ACHN (cell line): ENCODE measurements at places on chromosomes 3 and 15.

DNA sequence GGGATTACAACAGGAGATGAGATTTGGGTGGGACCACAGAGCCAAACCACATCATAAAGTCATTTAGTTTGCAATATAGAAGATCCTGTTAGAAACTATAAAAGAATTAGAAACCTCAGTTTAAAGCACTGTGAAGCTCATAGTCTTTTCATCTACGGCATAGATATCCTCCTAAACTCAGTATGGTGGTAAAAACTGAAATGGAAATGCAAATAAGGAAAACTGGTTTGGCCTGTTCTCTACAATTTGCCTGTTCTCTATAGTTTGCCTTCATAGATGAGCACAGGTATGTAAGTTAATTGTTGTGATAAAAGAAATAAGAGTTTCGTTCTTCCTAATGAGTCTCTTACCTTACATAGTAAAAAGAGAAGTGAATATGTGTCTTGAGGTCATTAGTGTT lies 331.6 kb upstream of the ARL6 start:
- DNase-seq = no peak

- peak; percentile 42 for DNase-seq
Observed at GRCh38 chr3:112531358-112531781, 30.4 kb downstream of the ATG3 start.

- DNase-seq = no peak
Observed at GRCh38 chr3:183064475-183064874, 34.8 kb downstream of the MCCC1 start.

GRCh38 chr15:98845138-98845884 lies 162.3 kb downstream of the PGPEP1L start:
- no peak for DNase-seq

GRCh38 chr3:197298945-197299854 lies 788 bp upstream of the DLG1 start:
- DNase-seq = peak; percentile 76

DNA sequence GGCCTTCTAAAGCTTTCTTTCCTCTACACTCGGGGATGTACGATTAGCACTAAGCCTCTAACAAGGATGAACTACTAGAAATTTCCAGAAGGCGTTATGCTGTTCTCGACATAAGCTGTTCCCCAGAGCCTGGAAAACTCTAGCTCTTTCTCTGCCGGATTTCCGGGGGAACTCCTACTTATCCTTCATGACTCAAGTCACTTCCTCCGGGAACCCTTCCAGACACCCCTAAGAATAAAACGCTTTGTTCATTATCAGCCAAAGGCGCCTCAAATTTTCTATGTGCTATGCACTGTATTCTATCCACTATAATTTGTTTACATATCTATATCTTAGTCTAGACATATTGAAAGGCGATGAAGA lies 455 bp upstream of the SNAP23 start:
- peak; percentile 76 for DNase-seq

DNA sequence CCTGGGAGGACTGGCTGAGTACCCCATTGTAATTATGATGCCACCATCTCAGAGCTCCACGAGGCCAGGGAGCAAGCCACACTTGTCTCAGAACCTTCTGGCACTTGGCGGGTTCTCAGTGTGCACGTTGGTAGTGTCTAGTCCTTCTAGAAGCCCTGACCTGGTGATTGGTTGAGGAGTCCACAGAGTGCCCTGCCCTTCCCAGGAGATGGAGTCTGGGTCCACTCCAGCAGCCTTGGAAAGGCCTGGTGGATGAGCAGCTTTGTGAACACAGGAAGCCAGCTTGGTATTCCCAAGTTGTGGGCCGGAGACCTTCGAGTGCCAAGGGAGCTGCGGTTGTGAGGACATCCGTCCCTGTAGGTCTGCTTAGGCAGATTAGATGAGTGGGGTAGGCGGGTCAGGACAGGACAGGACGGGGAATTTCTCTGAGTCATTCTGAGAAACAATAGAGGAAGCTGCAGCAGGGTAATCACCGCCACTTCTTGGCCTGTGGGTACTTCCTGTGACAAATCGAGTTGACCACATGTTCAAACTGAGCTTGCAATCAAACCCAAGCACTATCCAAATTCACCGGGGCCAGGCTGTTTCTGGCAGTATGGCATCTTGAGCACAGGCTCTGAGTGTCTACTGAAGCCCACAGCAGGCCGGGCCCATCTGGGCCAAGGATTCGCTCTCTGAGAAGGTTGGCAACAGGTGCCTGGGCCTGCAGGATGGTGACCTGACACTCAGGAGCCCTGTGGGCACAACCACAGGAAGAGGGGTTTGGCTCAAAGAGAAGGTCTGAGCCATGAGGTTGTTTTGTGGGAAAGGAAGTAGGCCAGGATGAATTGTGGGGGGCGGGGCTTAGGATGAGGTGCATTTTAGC lies 71.5 kb upstream of the PLXNA1 start:
- peak; percentile 70 for DNase-seq

DNA sequence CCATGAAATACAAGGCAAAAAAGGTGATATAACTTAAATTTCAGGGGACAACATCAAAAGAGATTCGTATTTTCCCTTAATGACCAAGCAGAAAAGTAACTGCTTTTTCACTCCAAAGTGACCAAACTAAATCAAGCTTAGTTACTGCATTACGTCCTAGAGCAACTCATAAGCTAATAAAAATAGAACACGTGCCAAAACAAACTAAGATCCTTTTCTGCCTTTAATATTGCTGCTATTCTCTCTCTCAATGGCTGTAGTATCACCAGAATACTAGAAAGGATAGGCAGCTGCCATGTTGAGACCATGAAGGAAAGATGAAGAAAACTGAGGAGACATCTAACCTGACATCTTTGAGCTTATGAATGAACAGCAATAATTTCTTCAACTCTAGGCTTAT lies 43.3 kb downstream of the UBXN7 start:
- DNase-seq = no peak

DNA sequence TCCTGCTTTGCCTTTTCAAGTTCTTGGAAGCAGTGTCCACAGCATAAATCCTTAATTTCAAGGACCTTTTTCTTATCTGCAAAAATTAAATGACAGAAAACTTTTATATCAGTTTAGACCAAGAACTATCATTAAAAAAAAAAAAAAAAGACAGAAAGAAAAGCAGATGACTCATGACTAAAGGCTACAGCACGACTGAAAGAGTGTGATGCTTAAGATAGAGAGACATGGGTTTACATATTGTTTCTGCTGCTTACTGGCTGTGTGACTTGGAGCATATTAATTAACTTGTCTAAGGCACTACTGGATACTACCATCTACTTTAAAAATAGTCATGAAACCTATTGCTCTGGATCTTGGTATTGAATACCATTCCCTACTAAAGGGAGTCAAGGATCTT lies 62.3 kb downstream of the CEP152 start:
- DNase-seq = no peak

DNA sequence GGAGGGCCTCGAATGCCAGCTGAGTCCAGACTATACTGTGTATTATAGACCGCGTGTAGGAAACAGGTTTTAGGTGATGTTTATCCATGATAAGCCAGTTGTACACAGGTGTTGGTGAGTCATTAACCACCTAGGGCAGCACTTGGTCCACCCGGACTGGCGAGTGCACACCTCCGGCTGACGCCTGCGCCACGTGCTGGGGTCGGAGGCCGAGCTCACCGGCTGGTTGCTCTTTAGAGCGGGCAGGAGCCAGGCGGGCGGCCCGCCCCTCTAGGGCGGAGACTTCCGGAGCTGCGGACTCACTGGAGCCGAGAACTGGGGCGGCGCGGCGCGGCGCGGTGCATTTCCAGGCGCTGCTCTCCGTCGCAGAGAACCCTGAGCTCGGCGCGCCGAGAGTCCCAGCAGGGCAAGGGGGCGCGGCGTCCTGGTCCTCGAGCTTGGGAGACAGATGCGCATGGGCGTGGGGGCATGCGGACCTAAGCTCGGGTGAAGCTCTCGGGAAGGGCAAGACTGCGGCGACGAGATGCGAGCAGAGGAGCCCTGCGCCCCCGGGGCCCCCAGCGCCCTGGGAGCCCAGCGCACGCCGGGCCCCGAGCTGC lies at the start of gene ESYT3:
TSS of gene ESYT3 (plus strand) at position 341 of the 599 bp plus-strand sequence. CDS start at position 524, 183 bp downstream.
- peak; percentile 38 for DNase-seq

- no peak for DNase-seq
Observed at GRCh38 chr15:79513940-79514339, 81.8 kb downstream of the MINAR1 start.

DNA sequence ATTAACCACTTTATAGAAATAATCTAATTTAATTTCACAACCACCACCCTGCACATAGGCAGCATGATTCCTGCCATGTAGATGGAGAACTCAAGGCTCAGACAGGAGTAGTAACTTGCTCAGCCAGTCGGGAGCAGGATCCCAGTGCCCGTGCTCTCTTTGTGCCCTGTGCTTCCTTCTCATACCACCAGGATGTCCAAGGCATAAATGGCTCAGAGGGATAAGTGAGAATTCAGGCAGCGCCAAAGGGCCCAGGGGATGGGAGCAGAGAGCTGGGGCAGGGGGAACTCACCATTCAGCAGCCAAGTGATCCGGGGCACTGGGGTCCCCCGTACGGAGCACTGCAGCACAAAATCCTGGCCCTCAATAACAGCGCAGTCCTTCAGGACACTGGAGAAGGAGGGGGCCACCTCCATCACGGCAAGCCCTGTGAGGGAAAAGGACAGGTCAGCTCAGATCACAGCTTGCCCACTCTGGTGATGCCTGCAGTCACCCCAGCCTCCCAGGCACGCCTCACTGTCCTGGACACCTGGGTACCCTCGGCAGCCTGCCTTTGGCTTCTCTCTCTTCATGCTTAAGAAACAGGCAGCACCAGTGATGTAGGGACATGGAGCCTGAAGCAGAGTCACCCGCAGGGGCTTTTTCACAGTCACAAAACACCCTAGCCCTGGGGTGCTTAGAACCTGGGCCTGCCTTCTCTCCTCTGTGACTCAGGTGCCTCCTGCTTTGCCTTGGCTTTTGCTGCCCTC lies 141.0 kb upstream of the HACD2 start:
- peak; percentile 21 for DNase-seq

GRCh38 chr15:93348711-93349545 lies 259.9 kb upstream of the RGMA start:
- no peak for DNase-seq

GRCh38 chr3:49856181-49857005 lies at the start of gene TRAIP:
Gene TRAIP (minus strand): TSS chr3:49856564. CDS start chr3:49856453, 111 bp downstream.
- peak; percentile 91 for DNase-seq
